ENCODE measurements at places on chromosomes 2 and 18.

DNA sequence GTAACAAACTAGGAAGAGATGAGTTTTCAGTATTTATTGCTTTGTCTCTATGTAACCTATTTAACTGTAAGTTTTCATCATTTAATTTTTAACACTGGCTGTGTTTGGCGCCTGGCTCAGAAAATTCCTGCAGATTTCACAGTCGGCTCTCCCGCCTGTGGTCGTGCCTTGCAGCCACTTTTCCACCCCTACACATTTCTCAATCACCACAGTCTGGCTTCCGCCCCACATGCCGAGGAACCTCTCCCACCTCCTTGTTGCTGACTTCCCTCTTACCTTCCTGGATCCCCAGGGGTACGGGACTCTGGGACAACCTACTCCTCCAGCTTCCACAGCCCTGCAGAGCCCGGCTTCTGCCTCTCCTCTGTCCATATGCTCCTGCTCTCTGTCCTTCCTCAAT is 41.6 kb upstream of the MGAT4A start:
- DNase-seq, result no peak

DNA sequence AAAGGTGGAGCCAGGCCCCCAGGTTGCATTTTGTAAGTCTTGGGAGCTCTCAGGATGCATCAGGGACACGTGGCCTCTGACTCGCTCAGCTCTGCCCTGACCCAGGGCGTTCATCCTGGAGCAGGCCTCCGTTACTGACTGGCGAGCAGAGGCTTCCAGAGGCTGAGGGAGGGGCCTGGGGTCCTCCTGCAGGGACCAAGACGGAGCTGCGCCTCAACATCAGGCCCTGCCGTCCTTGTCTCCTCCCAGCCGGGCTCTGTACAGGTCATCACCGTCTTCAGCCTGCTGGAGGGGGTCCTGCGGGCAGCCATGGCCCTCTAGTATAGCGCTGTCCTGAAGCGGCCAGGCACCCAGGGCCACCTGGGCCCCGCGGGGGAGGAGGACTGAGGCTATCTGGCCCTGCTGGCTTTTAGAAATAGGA is 10.2 kb upstream of the ALPP start:
- no peak for DNase-seq

GRCh38 chr2:225091336-225091735 is 49.1 kb upstream of the DOCK10 start:
- peak; percentile 87 for DNase-seq

DNA sequence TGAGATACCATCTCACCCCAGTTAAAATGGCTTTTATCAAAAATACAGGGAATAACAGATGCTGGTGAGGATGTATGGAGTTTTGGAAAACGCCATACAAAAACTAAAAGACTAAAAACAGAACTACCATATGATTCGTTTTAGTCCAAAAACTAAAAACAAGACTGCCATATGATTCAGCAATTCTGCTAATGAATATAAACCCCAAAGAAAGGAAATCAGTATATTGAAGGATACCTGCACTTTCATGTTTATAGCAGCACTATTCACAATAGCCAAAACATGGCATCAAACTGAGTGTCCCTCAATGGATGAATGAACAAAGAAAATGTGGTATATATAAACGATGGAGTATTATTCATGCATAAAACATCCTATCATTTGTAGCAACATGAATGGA is 224.4 kb upstream of the MC4R start:
- no peak for DNase-seq

DNA sequence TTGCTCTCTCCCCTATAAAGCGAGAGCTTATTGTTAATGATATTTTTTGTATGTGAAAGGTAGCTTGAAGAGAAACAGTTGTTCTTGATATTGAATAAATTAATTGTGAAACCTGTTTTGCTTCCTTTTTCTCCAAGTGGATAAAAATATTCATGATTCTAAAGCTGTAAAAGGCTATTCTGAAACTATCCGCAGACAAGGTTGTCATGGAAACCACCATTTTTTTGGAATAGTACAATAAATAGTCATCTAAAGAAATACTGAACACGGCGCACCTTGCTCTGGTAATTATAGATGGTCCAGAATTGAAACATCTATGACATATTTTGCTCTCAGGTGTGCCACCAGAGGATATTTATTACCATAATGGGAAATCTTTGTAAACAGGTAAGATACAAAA is 1103.0 kb upstream of the SLC39A10 start:
- DNase-seq, result no peak
